ENCODE measurements at places on chromosomes 16 and 17.

GRCh38 chr16:30567991-30568638 lies 3.4 kb downstream of the ZNF688 start:
- DNase-seq: no peak

- DNase-seq: no peak
Measured at GRCh38 chr16:11009027-11009755, 64.8 kb downstream of the CLEC16A start.

- peak; percentile 97 for DNase-seq
Measured at GRCh38 chr17:3845621-3846436, at the start of gene NCBP3. Gene NCBP3 (minus strand): TSS chr17:3846246. CDS start chr17:3846223, 23 bp downstream.

GRCh38 chr16:58126451-58126961 lies 2.7 kb downstream of the CFAP20 start:
- no peak for DNase-seq

GRCh38 chr16:87780385-87780989 lies 14.7 kb upstream of the KLHDC4 start:
- no peak for DNase-seq

DNA sequence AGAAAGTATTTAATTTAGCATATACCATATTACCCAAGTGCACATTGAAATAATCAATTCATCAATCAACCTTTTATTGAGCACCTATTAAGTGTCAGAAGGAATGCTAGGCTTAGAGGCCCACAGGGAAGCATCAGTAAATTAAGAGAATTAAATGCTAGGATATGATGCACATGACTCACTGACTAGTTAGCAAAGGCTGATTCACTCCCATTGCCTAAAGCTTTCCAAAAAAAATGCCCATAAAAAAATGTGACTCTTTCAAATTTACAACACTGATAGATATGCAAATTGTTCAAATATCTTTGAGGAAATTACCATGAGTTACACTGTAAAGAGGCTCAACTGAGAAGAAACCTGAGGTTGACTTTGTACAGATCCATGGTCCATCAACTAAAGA lies 883.3 kb downstream of the CDH11 start:
- no peak for DNase-seq

GRCh38 chr16:27792486-27793248 lies 242.7 kb downstream of the KATNIP start:
- DNase-seq: no peak

DNA sequence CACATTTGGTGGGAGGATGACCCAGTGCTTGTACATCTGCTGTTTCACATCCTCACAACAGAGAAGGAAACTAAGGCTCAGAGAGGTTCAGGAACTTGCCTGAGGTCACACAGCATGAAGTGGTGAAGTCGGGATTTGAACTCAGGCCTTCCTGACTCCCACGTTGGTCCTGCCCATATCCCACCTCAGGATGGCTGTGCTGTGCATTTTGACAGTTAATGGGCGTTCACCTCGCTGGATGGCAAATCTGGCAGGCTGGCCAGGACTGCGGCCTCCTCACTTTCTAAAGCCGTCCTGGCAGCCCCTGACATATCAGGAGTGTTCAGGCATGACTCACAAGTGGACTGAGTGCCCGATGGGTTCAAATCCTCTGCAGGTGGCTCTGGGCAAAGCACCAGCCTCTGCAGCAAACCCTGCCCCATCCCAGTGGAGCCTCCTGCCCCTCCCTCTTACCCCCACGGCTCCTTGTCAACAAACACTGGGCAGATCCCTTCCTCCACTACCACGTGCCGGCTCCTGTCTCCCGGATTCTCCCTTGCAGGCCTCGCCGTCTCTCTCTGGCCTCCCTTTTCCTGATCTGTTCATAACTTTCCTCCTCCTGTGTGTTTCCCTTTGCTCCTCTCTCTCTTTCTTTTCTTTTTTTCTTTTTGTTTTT lies 29.2 kb downstream of the SOCS3 start:
- no peak for DNase-seq

DNA sequence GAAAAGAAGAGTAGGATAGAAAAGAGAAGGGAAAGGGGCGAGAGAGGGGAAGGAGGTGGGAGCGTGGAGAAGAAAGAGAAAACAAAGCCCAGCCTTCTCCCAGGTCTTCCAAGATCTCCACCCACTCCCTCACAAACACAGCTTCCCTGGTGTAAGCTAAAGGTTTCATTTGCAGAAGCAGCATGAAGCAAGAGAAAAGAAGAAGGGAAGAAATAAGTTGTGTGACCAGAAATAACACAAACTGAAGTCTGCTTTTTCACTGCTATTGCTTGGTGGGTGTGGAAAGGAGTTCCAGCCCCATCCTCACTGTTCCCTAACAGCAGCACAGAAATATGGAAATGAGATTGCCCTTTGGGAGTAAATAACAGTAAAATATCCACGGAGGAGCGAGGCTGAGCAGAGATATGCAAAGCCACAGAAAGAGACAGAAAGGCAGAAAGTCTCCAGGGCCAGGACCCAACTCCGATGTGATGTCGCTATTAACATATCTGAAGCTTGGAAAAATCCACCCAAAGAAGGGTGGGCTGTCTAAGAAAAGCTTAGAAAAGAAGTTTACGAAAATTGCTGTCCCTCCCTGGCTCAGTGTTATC lies 10.3 kb upstream of the GAS7 start:
- DNase-seq: no peak

DNA sequence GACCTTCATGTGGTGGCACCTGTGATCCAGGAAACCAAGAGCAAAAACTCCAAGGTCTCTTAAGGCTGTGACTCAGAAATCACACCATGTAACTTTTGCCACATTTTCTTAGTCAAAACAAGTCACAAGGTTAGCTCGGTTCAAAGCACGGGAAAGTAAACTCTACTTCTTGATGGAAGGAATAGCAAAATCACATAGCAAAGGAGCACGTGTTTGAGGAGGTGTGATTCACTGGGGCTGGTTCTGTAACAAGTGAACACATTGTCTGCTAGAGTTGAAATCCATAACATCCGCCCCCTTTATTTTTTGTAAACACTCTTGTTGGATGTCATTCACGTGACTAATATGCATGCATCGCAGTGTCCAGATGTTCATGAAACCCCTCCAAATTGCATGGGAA lies 415.0 kb upstream of the MAF start:
- DNase-seq: no peak

- DNase-seq: no peak
Measured at GRCh38 chr17:31379597-31380205, 11.8 kb upstream of the RAB11FIP4 start.

DNA sequence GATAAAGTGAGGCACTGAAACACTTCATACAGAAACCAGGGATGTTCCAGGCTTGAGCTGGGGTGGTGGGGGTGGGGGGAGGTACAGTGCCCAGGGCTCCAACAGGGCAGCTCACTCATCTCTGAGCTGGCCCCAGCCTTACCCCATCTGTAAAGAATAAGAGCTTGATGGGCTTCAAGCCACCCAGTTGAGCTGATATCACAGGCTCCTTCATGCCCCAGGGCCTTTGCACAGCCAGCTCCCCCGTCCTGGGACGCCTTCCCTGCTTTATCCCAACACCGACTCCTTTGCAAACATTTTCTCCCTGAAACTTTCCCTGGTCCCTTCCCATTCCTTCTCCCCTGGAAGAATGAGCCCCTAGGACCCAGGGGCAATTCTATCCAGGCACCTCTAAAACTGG lies 261.7 kb downstream of the PARN start:
- DNase-seq: no peak

DNA sequence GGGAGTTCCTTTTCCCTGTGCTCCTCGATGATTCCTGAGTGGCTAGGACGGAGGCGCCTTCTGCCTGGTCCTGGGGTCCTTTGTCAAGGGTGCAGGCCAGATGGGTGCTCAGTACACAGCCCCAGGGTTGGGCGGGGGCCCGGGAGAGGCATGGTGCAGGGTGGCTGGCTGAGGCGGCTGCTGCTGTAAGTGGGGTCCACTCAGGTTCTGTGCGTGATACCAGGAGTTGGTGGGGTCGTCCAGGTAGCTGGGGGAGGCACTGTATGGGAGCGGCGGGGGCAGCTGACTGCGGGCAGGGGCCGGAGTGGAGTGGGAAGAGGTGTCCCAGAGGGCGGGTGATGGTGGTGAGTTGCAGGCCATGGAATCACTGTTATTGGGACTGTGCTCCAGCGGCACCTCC lies 3.6 kb downstream of the DLX3 start:
- DNase-seq: no peak

DNA sequence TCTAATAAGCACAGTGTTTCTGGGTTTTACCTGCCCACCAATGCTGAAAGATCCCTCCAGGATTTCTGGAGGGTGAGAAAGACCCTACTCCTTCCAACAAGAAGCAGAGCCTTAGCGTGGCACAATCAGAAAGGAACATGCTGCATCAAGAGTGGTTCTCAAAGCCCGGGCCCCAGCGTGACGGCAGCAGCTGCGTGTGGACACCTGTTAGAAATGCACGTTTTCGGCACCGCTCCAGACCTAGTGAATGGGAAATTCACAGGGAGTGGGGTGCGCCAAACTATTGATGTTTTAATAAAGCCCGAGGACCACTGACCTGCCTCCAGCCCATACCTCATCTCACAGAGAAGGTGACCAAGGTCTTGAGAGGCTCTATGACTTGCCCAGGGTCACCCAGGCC lies 55.8 kb downstream of the PECAM1 start:
- no peak for DNase-seq

GRCh38 chr16:29204806-29205135 lies 201.7 kb downstream of the NPIPB11 start:
- no peak for DNase-seq

- DNase-seq: no peak
Measured at GRCh38 chr16:68078701-68079375, 6.3 kb upstream of the NFATC3 start.

DNA sequence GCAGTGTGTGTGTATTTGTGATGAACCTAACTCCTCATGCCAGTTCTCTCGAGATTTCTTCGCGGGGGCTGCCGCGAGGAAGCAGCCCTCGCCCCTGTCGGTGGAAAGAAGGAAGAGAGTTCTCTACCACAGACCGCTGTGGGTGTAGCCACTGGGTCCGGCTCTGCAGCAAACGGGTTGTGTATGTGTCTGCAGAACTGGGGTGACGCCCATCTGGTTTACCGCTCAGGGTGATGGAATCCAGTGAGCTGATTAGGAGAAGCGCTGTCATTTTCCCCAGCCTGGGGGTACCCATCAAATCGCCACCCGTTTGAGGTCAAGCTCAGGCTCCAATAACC lies 7.7 kb downstream of the CORO6 start:
- DNase-seq: peak; percentile 66

- no peak for DNase-seq
Measured at GRCh38 chr17:59434429-59434828, 103.0 kb downstream of the YPEL2 start.

- DNase-seq: no peak
Measured at GRCh38 chr16:30619638-30620037, 9.4 kb upstream of the ZNF689 start.

DNA sequence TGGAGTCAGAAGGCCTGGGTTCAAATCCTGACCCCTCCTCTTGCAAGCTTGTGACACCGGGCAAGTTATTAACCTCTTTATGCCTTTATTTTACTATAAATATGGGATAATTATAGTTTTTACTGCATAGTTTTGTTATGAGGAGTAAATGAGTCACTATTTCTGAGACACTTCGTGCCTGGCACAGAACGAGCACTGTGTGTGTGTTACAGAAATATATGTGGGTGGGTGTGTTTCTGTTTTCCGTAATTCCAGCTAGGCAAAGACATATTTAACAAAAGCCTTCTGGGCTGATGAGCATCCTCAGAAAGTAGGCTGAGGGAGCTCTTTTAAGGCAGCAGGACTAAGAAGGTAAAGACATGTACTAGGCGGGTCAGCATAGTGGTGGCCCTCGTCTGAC lies 417.9 kb downstream of the MAF start:
- DNase-seq: no peak

- DNase-seq: no peak
Measured at GRCh38 chr17:61362852-61363600, 36.6 kb upstream of the TBX2 start.

GRCh38 chr17:82802075-82802780 lies 37.6 kb downstream of the ZNF750 start:
- DNase-seq: no peak

DNA sequence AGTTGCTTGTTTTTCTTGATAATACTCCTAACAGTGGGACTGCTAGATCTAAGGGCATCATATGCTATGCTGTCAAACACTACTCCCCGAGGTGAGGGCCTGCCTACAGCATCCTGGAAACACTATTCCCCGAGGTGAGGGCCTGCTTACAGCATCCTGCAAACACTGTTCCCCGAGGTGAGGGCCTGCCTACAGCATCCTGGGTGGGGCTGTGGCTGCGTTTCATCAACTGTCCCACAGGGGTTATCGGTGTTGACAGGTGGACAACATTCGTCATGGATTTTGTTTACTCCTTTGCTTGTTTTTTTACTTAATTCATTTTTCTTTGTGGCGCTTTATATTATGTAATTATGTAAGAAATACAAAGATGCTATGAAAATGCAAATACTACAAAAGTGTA lies 22.5 kb downstream of the NPRL3 start:
- DNase-seq: no peak

GRCh38 chr17:70102531-70102930 lies 27.5 kb downstream of the KCNJ16 start:
- no peak for DNase-seq

DNA sequence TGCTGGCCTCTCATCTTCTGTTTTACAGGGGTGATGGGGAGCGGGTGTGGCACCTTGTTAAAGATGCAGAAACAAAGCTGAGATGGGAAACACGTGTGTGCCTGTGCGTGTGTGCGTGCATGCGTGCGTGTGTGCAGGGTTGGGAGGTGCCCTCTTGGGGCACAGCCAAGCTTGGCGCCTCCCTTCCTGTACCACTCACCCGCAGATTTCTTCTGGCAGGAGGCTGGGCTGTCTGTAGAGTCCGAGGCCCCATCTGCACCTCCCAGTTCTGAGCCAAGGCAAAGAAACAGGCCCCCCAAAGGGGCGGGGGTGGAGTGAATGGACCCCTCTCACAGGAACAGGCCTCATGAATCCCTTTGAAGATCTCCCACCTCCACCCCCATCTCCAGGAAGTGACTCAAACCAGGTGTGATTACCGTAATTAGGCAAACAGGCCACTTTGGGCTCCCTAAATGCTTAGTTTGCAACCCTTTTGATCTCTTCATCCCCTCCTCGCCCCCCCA lies 20.9 kb downstream of the TNS4 start:
- no peak for DNase-seq

DNA sequence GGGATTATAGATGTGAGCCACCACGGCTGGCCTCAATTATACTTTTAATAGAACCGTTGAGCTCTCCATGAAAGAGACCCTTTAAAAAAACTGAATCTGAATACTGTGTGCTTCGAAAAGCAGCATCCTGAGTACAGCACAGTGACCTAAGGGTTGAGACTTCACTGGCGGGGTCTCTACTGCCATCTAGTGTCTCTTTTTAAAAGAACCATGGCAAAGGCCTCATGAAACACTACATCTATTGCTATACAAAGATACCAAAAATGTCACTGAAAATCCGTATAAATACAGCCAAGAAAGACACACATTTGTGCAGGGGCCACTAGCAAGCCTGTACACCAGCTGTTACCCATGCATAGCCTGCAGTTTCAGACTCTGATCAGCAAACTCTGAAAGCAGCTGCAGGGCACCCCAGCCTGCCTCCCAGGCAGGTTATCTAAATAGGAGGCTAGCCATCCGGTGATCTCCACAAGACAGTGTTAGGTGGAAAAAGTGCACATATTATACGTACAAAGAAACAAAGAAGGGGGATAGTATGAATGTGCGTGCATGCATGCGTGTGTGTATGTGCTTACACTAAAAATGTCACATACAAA lies 35.3 kb downstream of the NPLOC4 start:
- DNase-seq: peak; percentile 69

Data from NCI-H82 (cell line).